ENCODE measurements at places on chromosomes 2 and 18.

DNA sequence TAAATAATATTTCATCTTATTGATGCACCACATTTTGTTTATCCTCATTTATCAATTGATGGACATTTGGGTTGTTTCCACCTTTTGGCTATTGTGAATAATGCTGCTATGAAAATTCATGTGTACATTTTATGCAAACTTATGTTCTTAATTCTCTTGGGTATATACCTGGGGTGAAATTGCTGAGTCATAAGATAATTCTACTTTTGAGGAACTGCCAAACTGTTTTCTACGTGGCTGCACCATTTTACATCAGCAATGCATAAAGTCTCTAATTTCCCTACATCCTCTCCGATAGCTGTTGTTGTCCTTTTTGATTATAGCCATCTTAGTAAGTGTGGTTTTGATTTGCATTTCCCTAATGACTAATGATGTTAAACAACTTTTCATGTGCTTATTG, 116.5 kb upstream of the DLX2 start:
- no peak for DNase-seq

DNA sequence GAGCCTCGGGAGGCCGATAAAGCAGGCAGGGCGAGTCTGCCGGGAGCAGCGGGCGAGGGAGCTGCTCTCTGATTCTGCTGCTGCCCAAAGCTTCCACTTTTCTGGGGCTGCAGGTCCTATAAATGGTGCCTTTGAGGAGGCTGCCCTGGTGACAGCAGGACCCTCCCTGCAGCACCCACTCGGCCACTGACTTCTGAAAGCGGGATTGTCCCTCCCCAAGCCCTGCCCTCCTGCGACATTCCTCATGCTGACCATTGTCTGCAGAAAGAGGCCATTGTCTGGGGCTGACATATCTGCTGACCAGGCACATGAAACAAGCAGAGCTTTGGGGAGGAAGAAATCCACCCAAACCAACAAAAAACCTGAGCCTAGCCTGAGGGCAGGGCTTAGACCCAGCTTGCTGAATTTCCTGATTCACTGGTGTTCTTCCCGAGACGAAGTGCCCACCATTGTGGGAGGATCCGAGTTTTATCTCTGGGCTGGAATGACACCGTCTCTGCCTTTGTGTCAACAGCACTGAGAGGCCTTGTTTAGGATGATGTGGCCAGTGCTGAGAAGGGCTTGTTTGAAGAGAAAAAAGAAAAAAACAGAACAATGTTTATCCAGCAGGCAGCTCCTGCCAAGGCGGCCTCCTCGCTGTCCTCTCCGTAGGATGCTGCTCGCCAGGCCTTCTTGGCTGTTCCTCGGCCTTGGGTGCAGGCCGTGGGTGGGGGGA, 129.7 kb downstream of the MYCN start:
- DNase-seq = no peak

- no peak for DNase-seq
These were observed 19.6 kb upstream of the PROKR1 start for GRCh38 chr2:68623820-68624219.

DNA sequence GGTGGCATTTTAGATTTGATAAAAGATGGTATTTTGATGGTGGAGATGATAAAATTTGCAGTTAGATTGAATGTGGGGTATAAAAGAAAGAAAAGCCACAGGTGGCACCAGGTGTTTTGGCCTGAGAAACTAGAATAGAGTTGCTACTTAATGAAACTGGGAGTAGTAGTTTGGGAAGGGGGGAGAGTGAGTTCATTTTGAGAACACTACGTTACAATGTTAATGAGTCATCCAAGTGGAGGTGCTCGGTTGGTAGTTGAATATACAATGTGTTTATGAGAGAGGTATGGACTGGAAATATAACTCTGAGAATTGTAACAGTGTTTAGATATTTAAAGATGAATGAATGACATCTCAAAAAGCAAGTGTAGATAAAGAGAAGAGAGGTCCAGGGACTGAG, 26.4 kb downstream of the EPG5 start:
- no peak for DNase-seq

All from SK-N-DZ (cell line).